Activated CD4-positive, alpha-beta T cell treated with anti-CD3 and anti-CD28 coated beads, Interleukin-2, amount 10 ng/mL, durations not matched to agents 24 days and 14 days (primary cell): ENCODE measurements at places on chromosomes 16 and 17.

GRCh38 chr16:27351989-27352388 is 38.2 kb downstream of the IL4R start:
- DNase-seq = no peak

DNA sequence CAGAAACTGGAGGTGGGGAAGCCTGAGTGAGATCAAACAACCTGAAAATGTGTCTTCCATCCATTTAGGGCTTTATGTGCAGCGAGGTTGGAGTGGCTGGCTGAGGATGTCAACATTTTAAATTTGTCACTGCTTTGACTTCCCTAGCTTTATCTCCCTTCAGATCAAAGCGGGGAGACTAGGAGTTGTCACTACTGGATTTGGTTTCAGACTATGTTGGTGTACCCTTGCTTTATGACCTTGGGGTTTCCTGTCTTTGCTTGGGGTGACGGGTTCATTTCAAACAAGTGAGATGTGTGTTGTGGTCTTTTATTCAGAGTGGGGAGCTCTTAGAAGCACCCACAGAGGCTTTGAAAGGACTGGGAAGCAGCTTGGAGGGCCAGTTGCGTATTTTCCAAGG is 25.6 kb downstream of the MSI2 start:
- DNase-seq = peak; percentile 82

DNA sequence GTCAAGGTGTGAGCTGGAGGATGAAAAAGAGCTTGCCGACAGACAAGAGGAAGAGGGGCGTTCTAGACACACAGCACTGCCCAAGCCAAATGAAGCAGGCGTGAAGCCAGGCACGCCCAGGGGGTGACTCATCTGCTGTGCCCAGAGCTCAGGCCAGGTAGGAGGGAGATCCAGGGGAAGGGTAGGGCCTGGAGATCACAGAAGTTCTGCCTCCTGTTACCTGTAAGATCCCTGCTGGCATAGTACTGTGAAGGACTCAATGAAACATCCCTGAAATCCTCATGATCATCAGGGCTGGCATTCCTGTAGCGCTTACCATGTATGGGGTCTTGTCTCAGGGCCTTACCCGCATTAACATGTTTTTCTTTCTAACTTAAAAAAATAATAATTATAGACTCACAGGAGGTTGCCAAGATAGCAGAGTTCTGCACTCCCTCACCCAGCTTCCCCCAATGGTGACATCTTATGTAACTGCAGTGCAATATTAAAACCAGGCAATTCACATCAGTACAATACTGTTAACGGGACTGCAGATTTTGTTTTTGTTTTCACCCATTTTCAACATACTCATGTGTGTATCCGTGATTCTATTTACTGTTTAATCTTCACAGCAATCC is 158.6 kb downstream of the XYLT1 start:
- DNase-seq = no peak

GRCh38 chr17:57971572-57971971 is 16.4 kb upstream of the CUEDC1 start:
- no peak for DNase-seq

- DNase-seq = no peak
Measured at GRCh38 chr16:10428433-10429168, 42.7 kb downstream of the ATF7IP2 start.

- no peak for DNase-seq
Measured at GRCh38 chr17:68763562-68763961, 162.4 kb upstream of the FAM20A start.

GRCh38 chr16:31025339-31025738 is 8.0 kb upstream of the STX4 start:
- DNase-seq = no peak

GRCh38 chr17:32382526-32383223 is 32.7 kb downstream of the ZNF207 start:
- no peak for DNase-seq

GRCh38 chr17:44780161-44780560 is 21.4 kb downstream of the ADAM11 start:
- peak; percentile 54 for DNase-seq

- DNase-seq = no peak
Measured at GRCh38 chr17:9670596-9670995, 25.3 kb downstream of the USP43 start.

GRCh38 chr16:11084484-11084875 is 140.1 kb downstream of the CLEC16A start:
- no peak for DNase-seq

- DNase-seq = no peak
Measured at GRCh38 chr17:3973495-3974137, 9.4 kb upstream of the ATP2A3 start.

GRCh38 chr16:19555938-19556771 is 652 bp downstream of the VPS35L start:
- peak; percentile 77 for DNase-seq

DNA sequence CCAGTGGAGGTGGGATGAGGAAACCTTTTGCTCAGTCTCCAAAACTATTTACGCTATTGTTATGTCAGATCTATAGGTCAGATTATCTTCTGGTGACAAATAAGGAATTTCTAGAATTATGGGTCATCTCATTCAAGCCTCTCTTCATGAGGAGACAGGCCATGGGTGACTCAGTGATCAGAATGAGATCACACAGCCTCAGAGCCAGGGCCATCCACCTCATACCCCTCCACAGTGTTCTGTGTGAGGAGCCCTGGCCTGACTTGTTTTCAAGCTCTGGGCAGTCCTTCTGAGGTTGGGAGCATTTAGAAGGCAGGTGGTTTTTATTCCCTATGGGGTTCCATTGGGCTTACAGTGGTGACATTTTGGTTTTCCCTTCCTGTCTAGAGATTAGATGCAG is 26.5 kb downstream of the YPEL2 start:
- no peak for DNase-seq

GRCh38 chr16:5036228-5037156 is 2.8 kb upstream of the NAGPA start:
- no peak for DNase-seq

DNA sequence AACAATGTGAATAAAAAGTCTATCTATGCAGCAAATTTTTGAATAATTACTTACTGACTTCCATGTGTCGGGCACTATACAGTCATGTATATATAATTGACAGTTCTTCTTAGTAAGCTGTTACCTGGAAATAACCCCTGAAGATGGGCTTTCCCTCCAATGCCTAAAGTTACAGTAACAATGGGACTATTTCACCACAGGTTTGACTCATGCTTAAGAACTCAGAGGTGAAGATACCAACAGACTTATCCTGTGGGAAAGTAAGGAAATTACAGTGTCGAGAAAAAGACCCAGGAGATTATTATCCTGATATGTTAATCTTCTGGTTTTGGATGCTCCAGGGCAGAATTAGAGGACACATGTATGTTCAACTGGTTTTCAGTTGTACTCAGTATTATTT is 601.5 kb upstream of the SOX9 start:
- DNase-seq = no peak

GRCh38 chr17:4945944-4946280 is 2.4 kb downstream of the PFN1 start:
- no peak for DNase-seq

GRCh38 chr17:75498726-75499213 is 16.6 kb downstream of the CASKIN2 start:
- no peak for DNase-seq

DNA sequence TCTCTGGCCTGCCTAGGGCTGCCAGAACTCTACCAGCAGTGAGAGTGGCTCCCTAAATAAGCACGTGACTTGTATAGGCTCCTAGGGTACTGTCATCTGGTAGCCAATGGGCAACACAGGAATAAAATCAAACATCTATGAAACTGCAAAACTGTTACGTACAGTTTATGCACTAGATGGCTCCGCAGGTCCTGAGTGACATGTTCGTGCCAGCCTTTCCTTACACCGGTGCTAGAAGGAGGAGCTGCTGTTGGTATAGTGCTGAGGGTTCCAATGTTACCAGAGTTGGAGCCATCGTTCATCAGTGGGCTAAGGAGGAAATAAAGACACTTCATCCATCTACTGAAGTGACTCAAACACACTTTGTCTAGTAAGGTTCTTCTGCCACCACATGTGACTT is 63.2 kb upstream of the TRAP1 start:
- DNase-seq = peak; percentile 72

GRCh38 chr17:5019475-5019956 is 15.7 kb downstream of the SLC52A1 start:
- DNase-seq = peak; percentile 73

- no peak for DNase-seq
Measured at GRCh38 chr16:47705266-47705665, 244.1 kb downstream of the PHKB start.

- DNase-seq = no peak
Measured at GRCh38 chr17:42553161-42553818, 567 bp downstream of the HSD17B1 start.

DNA sequence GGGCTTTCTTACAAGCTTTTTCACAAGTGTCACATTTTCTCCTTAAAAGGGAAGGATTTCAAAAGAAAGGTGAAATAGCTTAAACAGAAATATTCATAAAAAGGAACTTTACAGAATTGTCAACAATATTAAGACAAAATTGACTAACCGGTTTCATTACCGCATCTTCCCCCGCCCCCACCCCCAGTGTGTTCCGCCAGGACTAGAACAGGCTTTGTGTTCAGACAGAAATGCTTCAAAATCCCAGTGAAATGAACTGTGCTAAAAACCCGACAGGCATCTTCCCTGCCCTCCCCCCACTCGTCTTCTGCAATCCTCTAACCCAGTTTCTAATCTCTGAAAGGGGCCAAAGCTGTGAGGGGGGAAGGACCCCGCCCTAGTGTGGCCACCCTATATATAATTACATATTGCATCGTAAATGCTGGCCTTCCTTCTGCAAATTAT is 990 bp upstream of the ROGDI start:
- no peak for DNase-seq

DNA sequence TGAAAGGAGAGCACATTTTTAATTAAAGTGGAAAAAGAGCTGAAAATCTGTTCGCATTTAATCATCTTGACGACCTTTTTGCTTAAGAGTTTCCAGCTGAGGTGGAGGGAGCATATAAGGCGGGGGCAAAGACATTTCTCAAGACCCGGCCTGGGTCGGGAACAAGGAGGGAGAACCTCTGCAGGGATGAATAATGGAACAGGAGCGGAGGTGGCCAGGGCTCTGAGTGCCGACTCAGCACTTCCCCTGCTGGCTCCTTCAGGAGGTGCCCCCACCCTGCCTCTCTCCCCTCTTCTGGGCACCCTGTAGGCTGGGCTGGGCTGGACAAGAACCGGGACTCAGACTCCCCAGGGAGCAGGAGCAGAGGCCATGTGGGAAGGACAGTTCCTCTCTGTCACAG is 7.9 kb upstream of the NGFR start:
- DNase-seq = no peak

- DNase-seq = no peak
Measured at GRCh38 chr16:23119570-23119969, 29.7 kb downstream of the USP31 start.

- DNase-seq = peak; percentile 97
Measured at GRCh38 chr16:28935924-28936783, 4.4 kb downstream of the CD19 start.

DNA sequence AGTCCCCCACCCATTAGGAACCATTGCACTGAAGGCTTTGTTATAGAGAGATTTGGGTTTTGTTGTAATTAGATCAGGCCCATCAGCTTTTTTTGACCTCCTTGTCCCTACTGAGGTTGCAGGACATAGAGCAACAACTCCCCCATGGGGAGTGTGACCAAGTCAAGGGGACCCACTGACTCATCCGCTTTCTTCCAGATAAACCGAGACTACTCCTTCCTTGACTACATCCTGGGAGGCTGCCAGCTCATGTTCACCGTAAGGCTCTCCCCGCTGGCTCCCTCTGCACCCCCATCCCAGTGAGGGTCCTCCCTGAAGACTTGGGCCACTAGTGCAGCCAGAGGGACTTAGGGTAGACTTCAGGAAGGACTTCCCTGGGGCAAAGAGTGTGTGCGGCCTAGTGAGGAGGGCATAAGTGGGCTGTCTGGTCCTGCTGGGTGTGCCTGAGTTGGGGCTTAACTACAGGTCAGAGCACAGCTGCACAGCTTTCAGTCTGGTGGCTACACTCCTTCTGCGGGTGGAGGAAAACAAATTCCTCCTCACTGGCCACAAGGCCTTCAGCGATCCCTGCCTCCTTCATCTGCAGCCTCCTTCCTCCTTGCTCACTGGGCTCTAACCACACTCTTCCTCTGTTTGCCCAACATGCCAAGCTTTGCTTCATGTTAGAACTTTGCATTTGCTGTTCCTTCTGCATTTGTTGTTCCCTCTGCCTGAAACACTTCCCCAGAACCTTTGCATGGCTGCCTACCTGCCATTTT is 31.0 kb downstream of the CPNE2 start:
- no peak for DNase-seq

DNA sequence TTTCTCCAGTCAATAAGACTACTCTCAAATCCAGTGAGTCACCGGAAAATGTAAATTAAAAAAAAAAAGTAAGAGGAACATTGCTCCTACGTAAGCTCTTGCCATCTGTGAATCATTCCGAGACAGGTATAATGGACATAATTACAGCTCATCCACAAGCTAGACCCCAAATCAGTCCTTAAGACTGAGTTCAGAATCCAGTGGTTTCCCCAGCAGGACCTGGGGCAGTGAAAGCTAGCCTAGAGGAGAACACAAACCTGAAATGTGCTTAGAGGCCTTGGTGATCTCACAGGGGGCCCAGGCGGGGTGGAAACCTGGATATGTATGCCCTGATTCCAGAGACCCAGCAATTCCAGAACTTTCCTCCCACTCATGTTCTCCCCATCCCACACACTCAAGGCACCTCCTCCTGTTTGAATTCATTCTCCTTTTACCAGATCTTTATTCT is 132.0 kb downstream of the COPRS start:
- DNase-seq = no peak

DNA sequence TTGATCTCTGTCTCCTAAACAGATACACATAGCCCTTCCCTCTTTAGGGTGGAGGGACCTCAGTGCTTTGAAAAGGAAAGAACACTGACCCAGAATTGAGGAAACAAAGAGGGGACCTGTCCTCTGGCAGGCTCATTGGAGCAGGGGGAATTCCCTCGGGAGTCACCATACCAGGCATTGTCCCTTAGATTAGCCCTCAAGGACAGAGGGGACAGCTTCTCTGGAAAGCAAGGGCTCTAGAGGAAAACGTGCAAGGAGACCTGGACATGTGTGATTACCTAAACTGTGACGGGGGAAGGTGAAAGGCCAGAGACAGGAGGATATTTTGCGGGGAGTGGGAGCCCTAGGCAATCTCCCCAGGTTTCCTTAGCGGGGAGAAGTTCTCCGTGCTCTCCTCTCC is 7.6 kb upstream of the FZD2 start:
- DNase-seq = no peak

GRCh38 chr16:86869288-86870022 is 291.1 kb downstream of the FOXL1 start:
- no peak for DNase-seq

- no peak for DNase-seq
Measured at GRCh38 chr17:31580706-31581490, 189.4 kb downstream of the RAB11FIP4 start.

DNA sequence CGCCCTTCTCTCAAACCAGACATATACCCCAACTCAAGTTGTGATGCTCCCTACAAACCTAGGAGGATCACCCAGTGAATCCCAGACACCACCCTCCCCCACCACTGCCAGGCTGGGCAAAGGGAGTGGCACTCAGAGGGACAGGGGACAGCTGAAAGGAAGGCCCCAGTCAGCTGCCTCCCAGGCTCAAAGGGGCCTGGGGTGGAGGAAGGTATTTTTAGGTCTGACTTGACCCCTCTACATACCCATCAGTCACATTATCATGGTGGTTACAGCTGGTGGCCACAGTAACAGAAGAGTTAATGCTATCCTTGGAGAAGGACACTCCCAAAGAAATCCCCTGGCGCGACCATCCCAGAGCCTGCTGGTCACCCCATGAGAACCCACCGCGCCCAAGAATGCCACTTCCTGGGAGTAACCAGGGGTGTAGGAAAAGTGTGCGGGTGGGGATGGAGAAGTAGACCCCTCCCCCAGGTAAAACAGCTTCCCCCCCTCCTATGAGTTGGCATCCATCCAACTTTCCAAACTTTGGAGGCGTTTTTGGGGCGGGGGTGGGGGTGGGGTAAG is 1.1 kb downstream of the CACNB1 start:
- DNase-seq = no peak
